ENCODE measurements at places on chromosomes 13 and 19. TPM values are rescaled to one million over a fixed set of nuclear protein-coding genes. Genes with fewer than 3 reads are reported as not detected.
A peak's percentile ranks its signal among the peaks of the same experiment; 100 is the strongest.

DNA sequence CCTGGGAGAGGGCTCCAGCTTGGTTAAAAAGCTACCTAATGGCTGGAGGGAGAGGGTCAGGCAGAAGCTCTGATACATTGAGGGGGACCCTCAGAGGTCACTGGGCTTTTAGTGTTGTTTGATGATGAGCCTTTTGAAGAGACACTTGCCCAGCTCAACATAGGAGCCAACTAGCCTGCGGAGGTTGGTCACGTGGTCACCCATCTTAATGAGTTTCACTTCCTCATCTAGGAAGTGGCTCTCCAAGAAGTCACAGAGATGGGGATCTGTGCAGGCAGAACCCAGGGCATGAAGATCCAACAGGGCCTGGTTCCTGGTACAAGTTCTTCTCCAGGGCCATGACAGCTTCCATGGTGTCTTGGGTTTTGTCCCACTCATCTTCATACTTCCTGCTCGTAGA, 33.4 kb downstream of the IPO5 start:
- no peak for DNase-seq
- H3K4me1 ChIP-seq, result no peaks in the 10 kb centered on the region
- H3K27me3 ChIP-seq, result no peaks in the 10 kb centered on the region
- H3K36me3 ChIP-seq, result no peaks in the 10 kb centered on the region
- no peak overlapping the region for H3K27ac ChIP-seq
- H3K4me3 ChIP-seq, result no peak overlapping the region

DNA sequence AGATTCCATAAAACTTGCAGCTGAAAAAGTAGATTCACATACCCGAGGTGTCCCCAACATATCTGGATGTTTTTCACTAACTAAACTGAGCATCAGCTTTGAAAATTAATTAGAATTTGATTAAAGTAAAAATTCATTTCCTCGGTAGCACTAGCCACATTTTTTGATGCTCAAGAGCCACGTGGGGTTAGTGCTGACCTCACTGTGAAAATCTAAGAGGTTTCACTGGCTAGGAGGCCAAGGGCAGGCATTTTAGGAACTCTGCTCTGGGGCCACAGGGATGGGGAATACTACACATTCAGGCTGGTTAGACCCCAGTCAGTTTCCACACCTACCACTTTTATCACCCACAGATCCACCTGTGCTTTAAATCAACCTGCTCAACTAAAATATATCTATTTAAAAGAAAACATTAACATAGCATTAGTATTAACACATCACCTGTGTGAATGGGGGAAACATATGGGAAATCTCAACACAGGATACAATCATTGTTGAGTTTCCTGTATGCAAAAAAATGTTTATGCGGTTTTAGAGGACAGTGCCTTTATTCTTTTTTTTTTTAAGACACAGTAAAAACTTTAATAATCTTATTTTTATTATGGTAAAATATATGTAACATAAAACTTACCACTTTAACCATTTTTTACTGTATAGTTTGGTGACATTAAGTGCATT, 45.5 kb downstream of the BRD4 start:
- no peaks in the 10 kb centered on the region for H3K27me3 ChIP-seq
- H3K27ac ChIP-seq, result no peak overlapping the region
- no peaks in the 10 kb centered on the region for H3K36me3 ChIP-seq

- no peak overlapping the region for H3K4me3 ChIP-seq
- H3K27ac ChIP-seq, result no peak overlapping the region
- H3K4me1 ChIP-seq, result no peaks in the 10 kb centered on the region
- DNase-seq, result no peak
- no peaks in the 10 kb centered on the region for H3K36me3 ChIP-seq
Observed at GRCh38 chr13:79874396-79875360, 393.7 kb downstream of the NDFIP2 start.

DNA sequence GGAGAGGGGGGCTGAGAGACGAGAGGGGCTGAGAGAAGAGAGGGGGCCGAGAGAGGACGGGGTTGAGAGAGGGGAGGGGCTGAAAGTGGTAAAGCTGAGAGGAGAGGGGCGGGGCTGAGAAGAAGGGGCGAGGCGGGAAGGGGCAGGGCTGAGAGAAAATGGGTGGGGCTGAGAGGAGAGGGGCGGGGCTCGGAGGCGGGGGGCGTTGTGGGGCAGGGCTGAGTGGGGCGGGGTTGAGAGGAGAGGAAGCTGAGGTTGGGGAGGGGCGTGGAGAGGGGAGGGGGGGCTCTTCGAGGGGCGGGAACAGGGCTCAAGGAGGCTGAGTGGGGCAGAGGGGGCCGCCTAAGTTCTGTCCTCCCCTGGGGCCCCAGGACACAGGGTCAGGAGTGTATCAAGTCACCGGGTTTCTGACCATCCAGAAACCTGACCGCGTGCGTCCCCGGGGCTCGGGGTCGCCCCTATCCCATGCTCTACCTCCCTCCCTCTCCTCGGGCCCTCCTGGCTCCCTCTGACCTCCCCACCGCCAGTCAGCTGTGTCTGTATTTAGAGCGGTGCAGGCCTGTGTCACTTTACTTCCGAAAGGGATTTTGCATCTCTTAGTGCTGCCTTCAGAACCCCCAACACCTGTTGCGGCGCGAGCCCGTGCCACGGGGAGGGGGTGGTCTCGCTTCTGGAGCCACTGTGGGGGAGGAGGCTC, 38.6 kb upstream of the SEMA6B start:
- no peak for DNase-seq
- H3K27ac ChIP-seq, result no peak overlapping the region
- peaks cover 4% of the 10 kb centered on the region for H3K4me1 ChIP-seq
- no peaks in the 10 kb centered on the region for H3K27me3 ChIP-seq
- no peak overlapping the region for H3K4me3 ChIP-seq
- no peaks in the 10 kb centered on the region for H3K36me3 ChIP-seq

DNA sequence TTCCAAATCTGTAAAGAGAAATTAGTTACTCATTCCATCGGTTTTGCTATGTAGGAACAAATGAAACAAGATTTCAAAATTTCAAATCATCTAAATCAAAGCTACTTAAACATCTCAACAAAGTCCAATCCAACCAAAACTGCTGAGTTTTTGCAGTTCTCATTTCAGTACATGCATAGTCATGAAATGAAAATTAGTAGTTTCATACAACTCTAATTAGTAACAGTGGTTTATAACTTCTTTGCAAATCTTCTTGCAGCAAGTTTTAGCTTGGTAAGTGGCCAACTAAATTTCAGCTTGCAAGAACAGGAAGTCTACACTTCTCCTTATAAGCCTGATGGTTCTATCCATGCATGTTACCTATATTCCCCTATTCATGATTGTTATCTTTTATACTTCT, 75.6 kb downstream of the SPRY2 start:
- DNase-seq, result no peak
- no peaks in the 10 kb centered on the region for H3K36me3 ChIP-seq
- H3K4me1 ChIP-seq, result no peaks in the 10 kb centered on the region
- no peak overlapping the region for H3K4me3 ChIP-seq
- H3K27ac ChIP-seq, result no peak overlapping the region
- H3K27me3 ChIP-seq, result no peaks in the 10 kb centered on the region

- peak; percentile 42 for DNase-seq
- no peaks in the 10 kb centered on the region for H3K36me3 ChIP-seq
- no peak overlapping the region for H3K4me3 ChIP-seq
- peaks cover 14% of the 10 kb centered on the region for H3K4me1 ChIP-seq
- no peaks in the 10 kb centered on the region for H3K27me3 ChIP-seq
Observed at GRCh38 chr19:52200044-52200443, 10.2 kb downstream of the PPP2R1A start.

DNA sequence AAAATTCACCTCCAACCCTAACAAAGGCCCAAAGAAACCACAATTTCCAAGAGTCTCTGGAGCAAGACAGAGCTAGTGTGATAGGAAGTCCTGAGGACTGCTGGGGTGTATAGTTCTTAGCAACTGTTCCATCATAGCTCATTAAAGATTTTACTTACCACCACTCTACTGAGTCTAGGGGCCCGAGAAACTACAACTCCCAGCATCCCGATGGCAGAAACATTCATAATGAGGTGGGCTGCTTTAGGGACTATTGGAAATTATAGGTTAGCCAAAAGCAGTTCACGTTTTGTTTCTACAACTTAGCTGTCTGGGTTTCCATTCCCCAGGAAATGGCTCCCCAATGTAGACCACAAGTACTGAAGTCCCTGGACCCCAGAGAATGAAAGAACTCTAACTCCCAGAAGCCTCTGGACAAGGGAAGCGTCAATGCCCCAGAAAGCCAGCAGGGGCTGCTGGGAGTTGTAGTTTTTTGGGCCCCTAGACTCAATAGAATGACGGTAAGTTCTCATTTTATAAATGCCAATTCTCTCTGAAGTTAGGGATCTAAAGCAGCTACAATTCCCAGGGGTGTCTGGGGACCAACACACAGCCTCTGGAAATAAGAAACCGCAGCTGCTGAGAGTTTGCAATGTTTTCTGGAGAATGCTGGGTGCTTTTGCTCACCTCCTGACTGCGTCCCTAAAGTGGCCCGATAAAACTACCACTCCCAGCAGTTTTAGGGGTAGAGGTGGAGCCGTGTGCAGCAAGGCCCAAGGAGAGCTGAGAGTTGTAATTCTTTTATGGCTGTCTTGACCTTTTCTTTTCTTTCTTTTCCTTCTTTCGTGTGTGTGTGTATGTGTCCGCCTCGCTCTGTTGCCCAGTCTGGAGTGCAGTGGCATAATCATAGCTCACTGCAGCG, 11.1 kb downstream of the FTL start:
- DNase-seq, result no peak
- no peaks in the 10 kb centered on the region for H3K36me3 ChIP-seq
- H3K27ac ChIP-seq, result no peak overlapping the region
- H3K27me3 ChIP-seq, result no peaks in the 10 kb centered on the region

DNA sequence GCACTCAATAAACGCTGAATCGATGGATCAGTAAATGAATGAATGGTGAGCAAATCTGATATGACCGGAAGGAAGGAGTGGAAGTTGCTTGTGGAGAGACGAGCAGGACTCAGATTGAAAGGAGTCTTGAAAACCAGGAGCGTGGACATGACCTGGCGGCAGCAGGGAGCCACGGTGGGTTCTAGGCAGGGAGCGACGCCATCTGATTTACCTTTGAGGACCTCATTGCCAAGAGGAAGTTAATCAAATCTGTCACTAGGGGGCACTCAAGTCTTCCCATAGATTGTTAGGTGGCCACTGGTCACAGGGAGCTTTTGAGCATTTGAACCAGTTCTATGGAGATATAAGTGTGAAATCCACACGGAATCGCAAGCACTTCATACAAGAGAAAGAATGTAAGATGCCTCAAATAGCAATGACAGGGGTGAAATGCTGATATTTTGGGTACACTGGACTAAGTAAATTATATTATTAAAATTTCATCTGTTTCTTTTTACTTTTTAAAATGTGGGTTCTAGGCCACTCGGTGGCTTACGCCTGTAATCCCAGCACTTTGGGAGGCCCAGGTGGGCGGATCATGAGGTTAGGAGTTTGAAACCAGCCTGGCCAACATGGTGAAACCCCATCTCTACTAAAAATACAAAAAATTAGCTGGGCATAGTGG, 9.2 kb upstream of the FBN3 start:
- H3K27ac ChIP-seq, result no peak overlapping the region
- H3K4me1 ChIP-seq, result peaks cover 4% of the 10 kb centered on the region
- no peak overlapping the region for H3K4me3 ChIP-seq
- no peaks in the 10 kb centered on the region for H3K27me3 ChIP-seq

GRCh38 chr13:79258489-79258888, 147.6 kb downstream of the RBM26 start:
- DNase-seq, result no peak
- H3K4me1 ChIP-seq, result no peaks in the 10 kb centered on the region
- no peak overlapping the region for H3K4me3 ChIP-seq
- no peak overlapping the region for H3K27ac ChIP-seq

DNA sequence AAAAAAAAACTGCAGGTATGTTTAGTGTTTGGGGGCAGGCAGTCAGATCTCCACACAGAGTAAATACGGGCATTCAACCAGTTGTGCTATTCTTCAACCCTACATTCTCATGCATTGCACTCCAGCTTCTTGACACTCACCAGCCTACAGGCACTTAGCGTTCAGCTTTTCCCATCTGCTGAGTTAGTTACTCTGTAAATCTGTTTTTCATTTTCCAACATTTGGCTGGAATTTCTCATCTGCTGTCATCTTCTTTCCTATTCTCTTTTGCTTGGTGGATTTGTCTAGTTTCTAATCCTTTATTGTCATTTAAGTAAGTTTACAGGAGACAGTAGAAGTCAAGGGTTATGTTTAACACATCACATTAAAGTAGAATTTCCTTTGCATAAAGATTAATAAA, 1318.9 kb downstream of the OLFM4 start:
- no peak overlapping the region for H3K4me3 ChIP-seq
- no peaks in the 10 kb centered on the region for H3K4me1 ChIP-seq
- no peaks in the 10 kb centered on the region for H3K27me3 ChIP-seq
- no peaks in the 10 kb centered on the region for H3K36me3 ChIP-seq
- DNase-seq, result no peak

DNA sequence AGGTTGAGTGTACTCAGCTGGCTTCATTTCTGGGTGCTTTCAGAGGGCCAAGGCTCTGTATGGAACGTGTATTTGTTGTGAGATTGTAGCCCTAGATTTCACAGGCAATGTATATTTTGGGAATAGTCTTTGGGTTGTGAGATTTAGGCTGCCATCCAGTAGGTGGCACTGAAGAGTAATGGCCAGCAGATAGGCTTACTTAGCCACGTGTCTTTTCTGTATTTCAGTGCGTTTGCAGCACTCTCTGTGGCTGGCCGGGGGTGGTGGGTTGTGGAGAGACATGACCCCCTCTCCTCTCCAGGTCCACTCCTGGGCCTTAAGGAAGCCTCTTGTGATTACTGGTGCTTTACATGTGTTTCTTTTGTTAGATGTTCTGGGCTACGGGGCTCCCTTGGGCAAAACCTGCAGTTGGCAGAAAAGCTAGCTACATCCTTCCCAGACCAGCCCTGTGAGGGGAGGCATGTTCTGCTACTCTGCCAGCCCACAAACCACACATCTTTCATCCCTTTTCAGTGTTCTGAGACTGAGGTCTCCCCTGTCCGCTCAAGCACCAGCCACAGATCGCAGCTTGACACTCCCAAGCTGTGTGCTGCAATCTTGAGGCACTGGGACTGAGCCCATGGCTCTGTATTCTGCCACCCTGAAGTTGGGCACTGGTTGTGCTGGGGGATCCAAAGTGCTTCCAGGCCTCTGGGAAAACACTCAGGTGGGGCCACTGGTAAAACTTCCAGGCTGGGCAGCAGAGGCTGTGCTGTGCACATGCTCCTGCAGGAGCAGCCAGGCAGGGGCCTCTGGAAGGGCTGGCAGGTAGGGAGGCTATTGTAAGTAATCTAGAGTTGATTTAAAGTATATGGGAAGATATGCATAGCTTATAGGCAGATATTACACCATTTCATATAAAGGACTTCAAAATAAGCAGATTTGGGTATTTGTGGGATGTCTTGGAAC, 1096.8 kb upstream of the PCDH20 start:
- H3K27ac ChIP-seq, result no peak overlapping the region
- no peak for DNase-seq
- no peaks in the 10 kb centered on the region for H3K4me1 ChIP-seq
- H3K4me3 ChIP-seq, result no peak overlapping the region
- no peaks in the 10 kb centered on the region for H3K27me3 ChIP-seq

GRCh38 chr19:29831686-29832085, 19.9 kb downstream of the CCNE1 start:
- no peak overlapping the region for H3K4me3 ChIP-seq
- no peak overlapping the region for H3K27ac ChIP-seq
- no peak for DNase-seq
- H3K27me3 ChIP-seq, result no peaks in the 10 kb centered on the region

- no peak overlapping the region for H3K27ac ChIP-seq
- H3K27me3 ChIP-seq, result no peaks in the 10 kb centered on the region
- no peaks in the 10 kb centered on the region for H3K36me3 ChIP-seq
- H3K4me1 ChIP-seq, result no peaks in the 10 kb centered on the region
Observed at GRCh38 chr13:105365021-105365550, 1170.4 kb downstream of the EFNB2 start.

- H3K27me3 ChIP-seq, result no peaks in the 10 kb centered on the region
- no peak for DNase-seq
- H3K36me3 ChIP-seq, result no peaks in the 10 kb centered on the region
Observed at GRCh38 chr13:24220086-24220703, 59.7 kb downstream of the SPATA13 start.

Gene TEKTIP1
- 3.6 TPM for total RNA-seq

Gene POLR1D
- total RNA-seq, result 133 TPM
